Stimulated activated CD4-positive, alpha-beta T cell treated with anti-CD3 and anti-CD28 coated beads, Interleukin-2, amount 100 ng/mL, for 48 hours (primary cell): ENCODE measurements at places on chromosomes 11 and 22.

DNA sequence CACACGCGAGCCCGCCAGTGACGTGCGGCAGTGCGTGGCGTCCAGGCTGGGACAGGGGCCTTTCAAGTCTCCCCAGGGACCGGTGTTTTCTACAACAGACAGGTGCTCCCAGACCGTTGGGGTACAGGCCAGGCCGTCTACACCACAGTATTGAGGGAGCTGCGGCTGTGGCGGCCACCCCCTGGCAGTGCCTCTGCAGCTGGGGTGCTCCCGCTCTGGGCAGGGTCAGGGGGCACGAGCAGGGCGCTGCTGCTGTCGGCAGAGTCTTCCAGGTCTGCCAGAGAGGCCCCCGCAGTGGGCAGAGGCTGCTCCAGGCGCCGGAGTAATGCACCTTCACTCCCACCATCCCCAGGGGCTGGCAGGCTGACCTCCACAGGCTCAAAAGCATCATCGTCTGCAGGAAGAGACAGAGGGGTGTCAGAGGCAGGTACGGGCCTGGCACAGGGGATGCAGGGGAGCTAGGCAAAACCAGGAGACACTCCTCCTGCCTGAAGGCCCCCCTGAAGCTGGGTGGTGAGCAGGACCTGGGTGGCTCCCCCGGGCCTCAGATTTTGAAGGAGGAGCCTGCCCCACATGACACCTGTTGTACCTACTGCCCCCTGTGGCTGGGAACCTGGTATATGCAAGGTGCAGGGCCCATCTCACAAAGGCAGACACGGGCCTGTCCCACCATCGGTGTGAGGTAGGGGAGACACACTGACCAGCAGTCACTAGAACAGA, 83.3 kb downstream of the DGCR2 start:
- no peak for DNase-seq

DNA sequence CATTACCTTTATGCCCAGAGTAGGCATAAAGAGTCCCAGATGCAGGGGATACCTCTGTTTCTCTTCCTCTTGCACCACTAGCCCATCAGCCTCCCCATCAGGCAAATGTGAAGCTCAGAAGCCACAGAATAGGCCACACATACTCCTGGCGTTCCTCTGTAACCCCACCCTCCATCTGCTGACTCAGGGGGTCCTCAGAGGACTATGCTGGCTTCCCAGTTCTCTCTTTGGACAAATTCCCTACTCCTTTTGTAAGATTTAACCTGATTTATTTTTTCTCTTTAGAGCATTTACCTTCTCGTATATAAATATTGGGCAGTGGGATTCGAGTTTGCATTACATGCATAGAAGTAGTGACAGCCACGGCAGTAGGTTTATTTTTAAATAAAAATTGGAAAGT, 262.3 kb upstream of the CADM1 start:
- DNase-seq = no peak

- DNase-seq = peak; percentile 34
Measured at GRCh38 chr22:19892257-19892879, 37.7 kb upstream of the GNB1L start.

GRCh38 chr22:23178512-23179254, 1.6 kb upstream of the BCR start:
- peak; percentile 64 for DNase-seq

GRCh38 chr11:78715639-78716311, 141.1 kb upstream of the NARS2 start:
- DNase-seq = peak; percentile 45

DNA sequence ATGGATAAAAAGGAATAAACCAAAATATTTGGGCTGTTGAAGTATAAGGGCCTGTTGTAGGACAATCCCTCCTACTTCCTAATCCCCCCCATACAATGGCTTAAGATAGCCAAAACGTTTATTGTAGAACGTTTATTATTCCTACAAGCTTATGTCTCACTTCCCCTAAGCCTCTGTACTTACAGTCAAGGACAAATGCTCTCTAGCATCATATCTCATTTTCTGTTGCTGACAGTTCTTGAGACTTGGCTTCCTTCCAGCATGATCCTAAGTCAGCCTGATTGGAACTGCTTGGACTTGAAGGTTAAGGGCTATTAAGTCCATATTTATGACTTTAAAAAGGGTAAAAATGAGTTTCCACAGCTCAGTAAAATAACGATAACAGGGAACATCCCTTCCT, 8.8 kb downstream of the MISFA start:
- DNase-seq = no peak

GRCh38 chr11:94449029-94449428, 44.6 kb downstream of the MRE11 start:
- no peak for DNase-seq

DNA sequence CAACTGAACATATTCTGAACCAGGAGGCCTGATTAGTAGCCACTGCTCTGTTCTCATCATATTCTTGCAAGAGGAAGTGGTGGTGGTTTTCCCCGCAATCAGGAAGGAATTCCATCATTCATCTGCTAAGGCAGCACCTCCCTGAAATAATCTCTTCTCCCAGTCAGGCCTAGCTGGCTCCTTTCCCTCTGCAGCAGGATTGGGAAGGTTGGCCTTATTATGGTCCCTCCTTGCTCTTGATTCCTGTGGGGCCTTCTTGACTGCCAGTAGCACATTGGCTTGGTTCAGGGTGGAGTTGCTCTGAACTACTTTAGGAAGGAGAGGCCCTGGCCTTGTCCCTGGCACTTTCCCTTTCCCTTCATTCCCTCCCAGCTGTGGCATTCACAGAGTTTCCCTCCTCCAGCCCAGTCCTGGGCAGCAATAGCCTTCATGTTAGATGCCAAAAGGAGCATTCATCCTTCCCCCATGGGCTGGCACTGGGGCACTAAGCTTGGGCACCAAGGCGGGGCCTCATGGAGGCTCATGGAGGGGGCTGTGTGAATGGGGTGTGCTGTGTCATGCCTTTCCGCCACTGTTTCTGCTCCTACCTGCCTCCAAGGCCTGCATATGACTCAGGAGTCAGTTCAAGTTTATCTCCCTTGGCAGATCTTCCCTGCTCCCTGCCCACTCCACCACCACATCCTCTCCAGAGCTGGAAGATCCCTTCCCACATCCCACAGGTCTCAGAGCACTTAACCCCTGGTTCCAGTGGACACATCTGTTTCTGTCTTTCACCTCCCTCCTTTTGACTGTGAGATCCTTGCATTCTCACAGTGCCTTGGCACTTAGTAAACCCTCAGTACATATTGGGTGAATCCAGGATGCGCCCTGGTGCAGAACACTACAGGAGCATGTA, 27.6 kb upstream of the CD44 start:
- DNase-seq = no peak

DNA sequence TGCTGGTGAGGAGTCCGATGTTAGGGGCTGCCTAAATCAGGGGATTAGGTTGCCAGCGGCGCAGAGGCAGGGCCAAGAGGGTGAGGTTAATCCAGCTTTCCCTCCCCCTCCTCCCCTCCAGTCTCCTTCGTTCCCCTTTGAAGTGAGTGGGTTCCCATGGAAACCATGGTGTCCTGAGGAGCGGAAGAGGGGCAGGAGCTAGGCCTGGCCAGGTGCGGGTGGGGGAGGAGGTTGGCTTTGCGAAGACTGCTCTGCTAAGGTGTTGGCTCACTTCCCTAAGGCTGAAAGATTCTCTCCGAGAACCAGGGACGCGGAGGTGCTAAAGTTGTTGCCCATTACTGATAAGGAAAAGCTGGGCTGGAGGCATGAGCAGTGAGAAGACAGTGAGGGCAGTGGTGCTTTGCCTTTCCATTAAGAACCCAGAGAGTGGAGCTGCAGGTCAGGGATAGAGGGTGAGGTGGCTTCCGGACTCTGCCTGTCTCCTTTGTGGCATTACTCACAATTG, 124.6 kb downstream of the FEZ1 start:
- DNase-seq = no peak

DNA sequence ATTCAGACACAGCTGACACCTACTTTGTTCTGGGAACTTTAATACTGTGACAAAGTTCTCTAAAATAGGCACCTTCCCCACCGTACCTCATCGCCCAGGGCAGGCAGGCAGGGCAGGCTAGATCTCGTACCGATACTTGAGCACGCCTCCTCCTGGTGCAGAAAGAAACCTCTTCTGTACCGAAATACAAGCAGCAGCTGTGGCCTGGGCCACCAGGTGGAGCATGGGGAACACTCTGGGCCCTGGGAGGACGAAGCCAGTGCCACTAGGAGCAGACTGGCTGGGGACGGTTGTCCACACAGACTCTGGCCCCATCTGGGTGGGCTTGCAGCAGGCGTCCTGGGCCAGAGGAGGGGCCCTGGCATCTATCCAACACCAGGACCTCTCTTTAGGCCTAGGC, 12.8 kb downstream of the PMM1 start:
- DNase-seq = peak; percentile 7

DNA sequence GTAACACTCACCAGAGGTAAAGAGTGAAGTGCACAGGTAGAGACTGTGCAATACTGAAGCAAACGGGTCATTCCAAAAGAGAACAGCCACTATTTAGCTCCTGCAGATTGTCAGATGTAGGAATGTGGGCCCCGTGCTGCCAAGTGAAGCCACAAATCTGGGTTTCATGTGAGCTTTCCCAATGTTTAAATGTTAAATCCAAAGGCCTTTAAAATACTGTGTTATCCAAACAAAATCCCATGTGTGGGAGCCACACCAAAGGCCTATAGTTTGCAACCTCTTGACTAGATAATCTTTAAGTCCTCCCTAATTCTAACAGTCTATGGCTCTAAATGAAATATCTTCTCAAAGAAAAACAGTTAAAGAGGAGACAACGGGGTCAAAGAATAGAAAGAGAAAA, 43.3 kb downstream of the RBFOX2 start:
- DNase-seq = no peak

DNA sequence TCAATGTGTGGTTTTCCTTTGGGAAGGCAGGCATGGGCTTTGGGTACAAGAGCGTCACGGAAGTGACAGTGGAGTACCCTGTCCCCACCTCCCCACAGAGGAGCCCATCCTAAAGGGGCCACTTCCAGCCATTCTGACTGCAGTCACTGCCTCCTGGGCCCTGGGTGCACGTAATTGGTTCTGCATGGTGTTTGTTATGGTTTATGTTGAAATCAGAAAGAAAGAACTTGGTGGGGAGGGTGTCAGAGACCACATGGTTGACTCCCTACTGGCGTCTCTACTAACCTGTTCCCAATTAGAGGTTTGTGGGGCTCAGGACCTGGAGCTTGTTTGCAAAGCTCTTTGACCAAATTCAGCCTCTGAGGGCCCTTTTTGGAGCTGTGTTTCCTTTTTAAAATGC, 40.8 kb downstream of the RIBC2 start:
- DNase-seq = no peak

- DNase-seq = no peak
Measured at GRCh38 chr11:2891326-2892214, 6.0 kb upstream of the CDKN1C start.

DNA sequence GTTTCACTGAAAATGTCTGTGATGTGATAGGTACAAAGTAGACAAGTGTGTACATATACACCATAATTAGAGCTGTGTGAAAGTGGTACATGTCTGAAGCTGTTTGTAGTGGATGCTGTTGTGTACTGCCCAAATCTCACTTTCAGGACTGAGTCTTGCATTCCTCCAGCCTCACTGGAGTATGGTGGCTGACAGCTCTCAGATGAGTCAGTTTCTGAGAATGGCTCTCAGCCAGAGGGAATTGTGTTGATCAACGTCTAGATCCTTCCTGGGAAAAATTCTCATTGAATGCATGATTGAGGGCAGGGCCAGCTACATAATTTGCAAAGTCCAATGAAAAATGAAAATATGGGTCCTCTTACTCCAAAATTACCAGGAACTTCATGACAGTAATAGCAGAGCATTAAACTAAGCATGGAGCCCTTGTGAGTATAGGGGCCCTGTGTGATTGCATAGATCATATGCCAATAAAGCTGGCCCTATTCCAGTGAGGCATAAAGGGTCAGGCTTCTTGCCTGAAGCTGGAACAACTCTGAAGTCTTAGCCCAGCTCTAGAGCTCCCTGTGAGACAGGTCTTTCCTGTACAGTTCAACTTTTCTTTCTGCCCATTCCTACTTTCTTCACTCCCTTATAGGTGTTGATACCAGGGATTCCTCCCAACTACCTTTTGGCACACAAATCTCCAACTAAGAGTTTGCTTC, 10.8 kb upstream of the CYP2R1 start:
- no peak for DNase-seq

- no peak for DNase-seq
Measured at GRCh38 chr11:116890193-116890592, 52.8 kb upstream of the APOA1 start.

- no peak for DNase-seq
Measured at GRCh38 chr11:81602508-81602907, 1131.2 kb downstream of the FAM181B start.

- no peak for DNase-seq
Measured at GRCh38 chr11:11722246-11722645, 100.4 kb upstream of the GALNT18 start.

- no peak for DNase-seq
Measured at GRCh38 chr11:61564936-61565696, 15.8 kb downstream of the SYT7 start.

DNA sequence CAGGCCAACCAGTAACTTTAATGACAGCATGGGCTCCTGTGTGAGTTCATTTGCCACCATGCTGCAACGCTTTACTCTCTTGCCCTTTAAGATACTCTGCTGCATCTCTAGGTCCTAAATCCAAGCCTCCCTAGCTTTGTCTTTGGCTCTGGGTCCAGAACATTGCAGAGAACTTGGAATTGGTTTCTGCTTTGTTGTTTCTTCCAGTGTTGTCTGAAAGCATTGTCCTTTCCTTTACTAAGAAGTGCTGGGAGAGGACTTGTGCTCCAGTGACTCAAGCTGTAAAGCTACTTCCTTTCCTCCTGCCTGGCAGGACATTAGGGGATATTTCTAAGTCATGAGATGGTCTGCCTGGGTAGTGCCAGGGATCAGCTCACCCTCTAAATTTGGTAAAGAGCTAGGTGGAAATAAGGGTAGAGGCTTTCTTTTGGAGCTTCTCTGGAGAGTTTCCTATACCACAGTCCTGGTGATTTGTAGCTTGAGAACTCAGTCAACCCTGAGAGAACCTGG, 202.5 kb upstream of the CADM1 start:
- DNase-seq = no peak

DNA sequence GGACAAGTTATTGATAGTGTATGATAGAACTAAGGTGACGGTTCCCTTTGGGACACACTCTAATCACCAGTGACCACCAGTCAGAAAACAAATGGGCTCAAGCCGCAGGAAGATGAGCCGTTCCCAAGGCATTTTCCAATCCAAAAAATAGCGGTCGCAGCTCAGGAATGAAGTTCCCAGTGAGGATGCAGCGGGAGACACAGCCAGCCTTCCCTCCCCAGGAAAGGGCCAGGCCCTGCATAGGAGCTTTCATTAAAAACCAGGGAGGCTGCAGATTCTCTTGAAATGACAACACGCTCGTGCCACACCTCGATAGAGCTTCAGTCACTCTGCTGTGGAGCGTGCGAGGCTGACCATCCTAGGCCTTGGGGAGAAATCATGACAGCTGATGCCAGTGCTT, 65.8 kb upstream of the WNT7B start:
- DNase-seq = no peak

- DNase-seq = no peak
Measured at GRCh38 chr11:66607126-66607834, 9.2 kb upstream of the RBM14 start.

DNA sequence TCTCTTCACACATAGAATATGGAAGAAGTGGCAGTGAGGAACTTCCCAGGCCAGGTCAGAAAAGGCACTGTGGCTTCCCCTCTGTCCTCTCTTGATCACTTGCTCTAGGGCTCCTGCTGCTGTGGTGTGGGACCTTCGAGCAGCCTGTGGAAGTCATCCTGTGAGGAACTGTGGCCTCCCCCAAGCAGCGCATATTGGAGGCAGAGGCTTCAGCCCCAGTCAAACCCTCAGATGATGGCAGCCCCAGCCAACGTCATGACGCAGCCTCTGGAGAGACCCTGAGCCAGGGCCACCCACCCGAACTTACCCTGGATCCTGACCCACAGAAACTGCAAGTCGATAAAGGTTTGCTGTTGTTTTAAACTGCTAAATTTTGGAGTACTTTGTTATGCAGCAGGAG, 444.9 kb downstream of the TBC1D22A start:
- DNase-seq = no peak
